ENCODE measurements at places on chromosomes 5 and 9.

- DNase-seq = no peak
Measured at GRCh38 chr9:113654605-113655428, 191.3 kb downstream of the RGS3 start.

GRCh38 chr5:128143911-128144310, 60.3 kb downstream of the SLC12A2 start:
- no peak for DNase-seq

GRCh38 chr5:14930486-14930885, 58.9 kb upstream of the ANKH start:
- DNase-seq = no peak

- no peak for DNase-seq
Measured at GRCh38 chr5:159582756-159583541, 252.7 kb upstream of the IL12B start.

DNA sequence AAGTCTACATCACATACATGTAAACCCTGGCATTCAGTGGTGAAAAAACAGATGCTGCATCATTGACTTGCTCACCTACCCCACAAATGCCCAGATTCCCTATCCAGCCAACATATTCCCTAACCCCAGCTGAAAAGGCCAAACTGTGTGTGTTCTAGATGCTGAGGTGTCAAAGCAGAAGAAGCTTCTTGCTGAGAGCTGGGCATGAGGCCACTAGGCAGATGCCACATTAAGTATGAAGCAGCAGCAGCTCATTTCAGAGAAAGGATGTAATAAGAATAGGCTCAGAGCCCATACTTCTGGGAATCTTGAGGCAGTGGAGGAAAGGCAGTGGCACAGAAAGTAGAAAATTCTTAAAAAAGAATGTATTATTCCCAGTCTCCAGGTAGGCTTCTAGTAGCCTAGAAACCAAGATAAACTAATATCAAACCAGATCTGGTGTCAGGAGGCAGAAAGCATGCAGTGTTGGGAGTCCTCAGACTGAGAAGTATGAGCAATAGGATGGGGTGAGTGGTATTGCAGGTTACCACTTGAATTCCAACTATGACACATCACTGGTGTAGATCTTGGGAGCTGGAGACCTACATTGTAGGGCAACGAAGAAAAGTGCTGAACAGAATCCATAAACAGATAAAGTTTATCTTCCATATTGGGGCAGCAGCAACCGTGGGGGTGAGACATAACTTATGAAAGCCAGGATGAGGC, 71.9 kb upstream of the GRHPR start:
- no peak for DNase-seq

DNA sequence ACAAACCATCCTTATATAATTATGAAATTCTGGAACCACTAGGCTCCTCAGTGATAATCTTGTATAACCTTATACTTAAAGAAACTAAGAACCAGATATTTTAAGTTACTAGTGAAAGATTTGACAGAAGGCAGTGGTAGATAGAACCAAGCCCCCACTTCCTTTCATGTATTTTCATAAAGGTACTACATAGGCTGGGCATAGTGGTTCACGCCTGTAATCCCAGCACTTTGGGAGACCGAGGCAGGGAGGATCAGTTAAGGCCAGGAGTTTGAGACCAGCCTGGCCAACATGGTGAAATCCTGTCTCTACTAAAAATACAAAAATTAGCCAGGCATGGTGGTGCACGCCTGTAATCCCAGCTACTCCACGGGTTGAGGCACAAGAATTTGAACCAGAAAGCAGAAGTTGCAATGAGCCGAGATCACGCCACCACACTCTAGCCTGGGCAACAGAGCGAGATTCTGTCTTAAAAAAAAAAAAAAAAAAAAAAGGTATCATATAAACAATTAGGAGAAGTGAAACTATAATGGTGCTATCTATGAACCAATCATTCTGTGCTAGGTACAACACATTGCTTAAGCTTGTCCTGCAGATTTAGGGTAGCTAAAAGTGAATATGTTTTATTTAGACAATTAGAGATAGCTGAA, 27.9 kb upstream of the DTWD2 start:
- no peak for DNase-seq

- no peak for DNase-seq
Measured at GRCh38 chr5:84274585-84275468, 109.9 kb downstream of the EDIL3 start.

DNA sequence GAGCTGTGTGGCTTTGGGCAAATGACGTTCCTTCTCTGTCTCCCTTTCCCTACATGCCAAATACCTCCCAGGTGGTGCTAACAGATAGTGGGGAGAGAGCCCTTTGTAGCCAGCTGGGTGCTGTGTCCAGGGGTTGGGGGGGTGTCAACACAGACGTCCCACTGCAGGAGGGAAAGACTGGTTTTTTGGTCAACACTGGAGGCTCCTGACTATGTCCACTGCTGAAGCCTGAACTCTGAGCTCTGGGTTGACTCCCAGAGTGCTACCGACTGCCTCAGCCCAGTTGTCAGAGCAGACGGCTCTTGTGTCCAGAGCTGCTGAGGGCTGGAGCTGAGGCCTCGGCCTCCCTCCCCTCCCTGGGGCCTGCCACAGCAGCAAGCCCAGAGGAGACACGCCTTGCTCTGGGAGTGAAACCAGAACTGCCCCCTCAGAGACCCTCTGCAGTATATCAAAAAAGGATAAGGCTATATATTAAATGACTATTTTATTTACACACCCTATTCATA, 14.8 kb upstream of the SLC25A51 start:
- no peak for DNase-seq

GRCh38 chr5:57445006-57445704, 37.5 kb downstream of the ACTBL2 start:
- no peak for DNase-seq

DNA sequence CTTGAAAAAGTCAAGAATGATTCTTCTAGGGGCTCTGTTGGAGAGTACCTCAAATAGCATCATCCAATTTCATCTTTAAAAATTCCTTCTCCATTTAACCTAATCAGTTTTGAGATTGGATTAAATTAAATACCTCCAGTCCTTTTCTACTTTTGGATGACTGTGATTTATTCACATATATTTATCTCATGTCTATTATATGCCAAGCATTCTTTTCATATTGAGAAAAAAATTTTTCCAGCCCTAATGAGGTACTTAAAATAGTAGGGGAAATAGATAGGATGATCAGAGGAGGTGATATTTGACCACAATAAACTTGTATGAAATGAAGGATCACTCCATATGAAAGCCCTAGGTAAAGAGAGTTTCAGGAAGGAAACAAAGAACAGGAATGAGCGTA, 250.1 kb downstream of the MAT2B start:
- DNase-seq = no peak

DNA sequence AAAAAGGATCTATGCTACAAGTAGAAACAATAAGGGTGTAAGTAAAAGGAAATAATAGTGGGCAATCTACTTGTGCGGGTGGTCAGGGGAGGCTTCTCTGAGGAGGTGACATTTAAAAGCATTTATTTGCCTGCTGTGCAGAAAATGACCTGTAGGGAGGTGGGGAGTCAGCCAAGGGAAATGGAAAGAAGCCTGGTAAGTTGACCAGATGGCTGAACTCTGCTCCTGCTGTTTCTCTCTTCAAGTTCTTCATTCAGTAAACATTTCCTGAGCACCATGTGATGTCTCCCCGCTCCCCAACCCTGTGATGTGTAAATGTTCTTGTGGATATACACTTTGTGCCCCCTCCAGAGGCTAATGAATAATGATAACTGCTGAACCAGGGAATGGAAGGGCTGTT, 9.9 kb upstream of the SPIN1 start:
- DNase-seq = no peak

DNA sequence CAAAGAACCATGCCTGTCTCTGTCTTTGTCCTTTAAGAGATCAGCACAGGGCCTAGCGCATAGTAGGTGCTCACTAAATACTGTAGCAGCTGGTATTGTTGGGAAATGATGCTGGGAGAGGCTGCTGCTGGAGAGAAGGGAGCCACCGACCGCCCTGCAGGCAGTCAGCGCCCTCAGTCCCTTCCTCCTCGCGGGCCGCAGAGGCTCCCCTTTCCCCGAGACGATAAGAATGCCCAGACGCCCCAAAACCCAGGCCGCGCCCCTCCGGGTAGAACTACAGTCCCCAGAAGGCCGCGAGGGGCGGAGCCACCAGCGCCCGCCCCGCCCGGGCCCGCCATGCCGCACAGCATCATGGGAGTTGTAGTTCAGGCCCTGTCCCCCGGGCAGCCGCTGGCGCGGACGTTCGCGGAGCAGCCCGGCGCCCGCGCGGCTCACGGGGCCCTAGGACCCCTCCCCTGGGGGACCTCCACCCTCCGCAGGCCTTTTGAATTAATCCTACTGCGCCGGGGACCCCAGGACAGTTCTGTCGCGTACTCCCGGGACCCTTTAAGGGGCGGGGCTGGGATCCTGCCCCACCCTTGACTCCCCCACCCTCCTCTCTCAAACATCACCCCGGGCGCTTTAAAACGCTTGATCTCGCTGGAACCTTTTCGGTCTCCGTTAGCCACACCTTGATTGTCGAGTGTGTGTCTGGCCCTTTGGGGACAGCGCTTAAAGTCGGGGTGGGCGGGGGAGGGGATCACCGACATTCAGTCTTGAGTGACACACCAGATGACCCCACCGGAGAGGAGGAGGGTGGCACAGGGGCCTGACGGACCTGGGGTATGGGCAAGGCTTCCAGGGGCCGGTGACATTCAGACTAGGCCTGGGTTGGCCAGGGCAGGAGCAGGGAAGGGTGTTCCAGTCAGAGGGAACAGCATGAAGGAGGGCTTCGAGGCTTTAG, 24.8 kb upstream of the IER5L start:
- DNase-seq = peak; percentile 90

DNA sequence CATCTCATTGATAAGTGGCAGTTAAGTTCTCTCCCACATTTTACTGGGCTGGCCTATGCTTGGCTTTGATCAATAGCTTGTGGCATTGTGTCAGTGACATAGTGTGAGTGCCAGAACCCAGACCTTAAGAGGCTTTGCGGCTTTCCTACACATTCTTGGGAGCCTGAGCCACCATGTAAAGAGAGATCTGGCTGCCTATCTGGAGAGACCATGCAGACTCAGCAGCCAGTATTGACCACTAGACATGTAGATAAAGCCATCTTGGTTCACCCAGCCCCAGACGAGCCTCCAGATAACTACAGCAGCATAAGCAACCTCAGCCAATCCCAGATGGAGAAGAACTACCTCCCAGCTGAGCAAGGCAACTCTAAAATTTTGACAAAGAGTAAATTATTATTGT, 28.6 kb downstream of the C9orf153 start:
- no peak for DNase-seq

DNA sequence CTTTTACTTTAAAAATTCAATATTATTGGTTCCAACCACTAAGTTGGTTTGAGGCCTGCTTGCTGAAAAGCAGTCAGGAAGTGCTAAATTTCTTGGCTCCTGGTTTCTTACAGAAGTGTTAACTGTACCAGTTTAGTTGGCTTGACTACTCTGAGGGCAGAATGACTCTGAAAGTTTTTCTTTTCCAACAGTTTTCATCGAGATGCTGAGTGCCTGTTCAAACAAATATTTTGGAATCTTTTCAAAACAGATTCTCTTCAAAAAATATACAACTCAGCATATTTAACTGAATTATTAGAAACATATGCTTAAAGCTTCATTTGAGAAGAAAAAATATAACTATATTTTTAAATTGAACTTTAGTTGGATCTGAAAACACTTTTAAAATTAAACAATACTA, 37.0 kb downstream of the SLC38A9 start:
- no peak for DNase-seq

DNA sequence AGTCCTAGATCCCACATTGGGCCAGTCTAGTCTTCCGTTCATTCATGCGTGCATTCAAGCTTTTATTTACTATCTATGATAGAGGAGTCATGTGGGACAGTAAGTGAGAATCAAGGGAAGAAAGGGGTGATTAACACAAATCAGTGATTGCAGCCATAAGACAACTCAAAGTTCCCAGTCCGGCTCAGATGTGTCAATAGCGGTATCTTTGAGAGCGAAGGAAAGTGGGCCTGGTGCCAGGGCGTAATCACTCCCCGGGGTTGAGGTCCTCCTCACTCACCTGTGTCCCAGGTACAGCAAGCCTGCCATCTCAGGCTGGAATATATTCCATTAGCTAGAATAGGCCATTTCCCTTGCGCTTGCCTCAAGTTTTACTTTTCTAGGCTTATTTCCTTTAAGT, 196.3 kb downstream of the ATP10B start:
- no peak for DNase-seq

DNA sequence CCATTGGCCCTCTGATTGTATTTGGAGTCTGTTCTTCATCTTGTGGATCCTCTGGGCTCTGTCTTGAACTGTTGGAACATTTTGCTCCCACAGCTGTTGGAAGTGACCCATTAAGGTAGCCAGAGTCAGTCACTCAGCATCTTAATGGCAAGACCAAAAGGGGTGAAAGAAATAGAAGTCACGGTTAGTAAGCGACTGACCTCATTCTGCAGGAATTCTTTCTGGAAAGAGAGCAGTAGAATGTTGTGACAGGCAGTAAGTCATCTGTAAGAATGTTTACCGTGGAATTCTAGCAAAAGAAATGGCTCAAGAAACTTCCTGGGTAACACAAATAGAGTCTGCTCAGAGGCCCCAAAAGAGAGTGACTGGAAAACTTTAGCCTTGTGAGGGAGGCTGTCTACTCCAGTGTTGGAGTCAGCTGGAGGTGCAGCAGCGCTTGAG, 28.6 kb upstream of the TNC start:
- no peak for DNase-seq

DNA sequence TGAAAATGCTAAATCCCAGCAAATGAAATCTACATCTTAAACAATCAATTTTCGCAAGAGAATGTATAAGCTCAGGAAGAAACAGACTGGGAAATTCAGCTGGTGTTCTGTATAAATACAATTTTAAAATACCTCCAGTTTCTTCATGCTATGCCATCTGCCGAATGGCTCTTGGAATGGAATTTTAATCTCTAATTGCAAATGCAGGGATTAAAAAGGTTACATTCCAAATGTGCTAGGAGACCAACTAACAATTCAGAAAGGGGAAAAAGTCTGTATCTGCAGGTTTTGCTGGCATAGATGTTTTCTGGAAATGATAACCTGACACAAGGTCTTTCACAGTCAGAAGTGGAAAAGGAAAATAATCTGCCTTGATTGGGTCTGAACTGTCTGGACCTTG, 379.7 kb downstream of the MAT2B start:
- DNase-seq = no peak

DNA sequence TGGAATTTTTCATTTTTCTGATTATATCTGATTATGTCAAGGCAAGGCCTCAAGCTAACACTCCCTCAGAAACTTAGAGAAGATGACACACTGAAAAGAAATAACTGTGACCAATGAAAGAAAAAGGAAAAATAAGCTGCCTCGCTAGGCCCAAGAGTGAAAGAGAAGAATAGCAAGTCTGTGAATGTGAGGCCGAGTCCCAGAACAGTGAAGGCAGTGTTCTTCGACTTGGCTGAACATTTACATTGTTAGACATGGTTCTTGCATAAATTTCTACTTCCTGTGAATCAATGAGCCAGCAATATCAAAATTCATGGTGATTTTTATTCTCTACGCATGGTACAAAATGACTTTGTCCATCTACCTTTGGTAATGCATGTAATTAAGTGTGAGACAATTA, at the start of gene ATP10B:
ATP10B (minus strand) TSS at position 163 of the 400 bp plus-strand sequence. CDS start 164,137 bp downstream, outside the sequence.
- DNase-seq = no peak

- no peak for DNase-seq
Measured at GRCh38 chr5:318931-319601, 2.4 kb upstream of the AHRR start.
